DMS 273 treated with DMSO at 0.1 percent for 48 hours (cell line): ENCODE measurements at places on chromosomes 13 and 19.

DNA sequence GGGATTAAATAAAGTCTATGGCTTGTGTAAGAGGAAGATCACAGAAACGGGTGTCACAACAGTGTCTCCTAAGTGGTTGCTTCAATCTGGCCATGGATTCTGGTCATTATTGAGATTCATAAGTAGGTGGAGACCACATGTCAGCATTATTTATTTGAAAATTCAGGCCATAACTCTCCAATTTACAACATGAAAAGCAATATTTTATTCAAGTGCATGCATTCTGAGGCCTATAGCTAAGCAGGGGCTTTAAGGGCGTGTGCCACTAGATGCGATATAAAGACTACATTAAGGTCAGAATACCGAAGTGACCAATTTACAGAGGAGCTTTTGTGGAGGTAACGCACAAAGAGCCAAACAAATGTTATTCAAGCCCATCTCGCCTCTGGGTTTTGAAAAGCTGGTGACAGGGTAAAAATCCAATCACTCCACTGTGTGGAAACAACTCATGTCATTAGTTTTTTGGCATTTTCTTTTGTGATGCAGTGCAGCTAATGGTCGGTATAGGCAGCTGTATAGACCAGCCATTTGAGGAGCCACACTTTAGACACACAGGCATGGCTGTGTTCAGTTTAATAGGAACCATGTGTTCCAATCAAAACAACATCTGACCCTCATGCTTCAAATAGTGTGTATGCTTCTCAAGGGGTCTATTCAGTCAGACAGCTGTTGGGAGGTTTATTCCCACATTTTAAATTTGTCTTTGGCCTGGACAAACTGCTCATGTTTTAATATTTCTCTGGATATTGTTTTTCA lies 123.7 kb downstream of the KL start:
- peak; percentile 10 for DNase-seq

DNA sequence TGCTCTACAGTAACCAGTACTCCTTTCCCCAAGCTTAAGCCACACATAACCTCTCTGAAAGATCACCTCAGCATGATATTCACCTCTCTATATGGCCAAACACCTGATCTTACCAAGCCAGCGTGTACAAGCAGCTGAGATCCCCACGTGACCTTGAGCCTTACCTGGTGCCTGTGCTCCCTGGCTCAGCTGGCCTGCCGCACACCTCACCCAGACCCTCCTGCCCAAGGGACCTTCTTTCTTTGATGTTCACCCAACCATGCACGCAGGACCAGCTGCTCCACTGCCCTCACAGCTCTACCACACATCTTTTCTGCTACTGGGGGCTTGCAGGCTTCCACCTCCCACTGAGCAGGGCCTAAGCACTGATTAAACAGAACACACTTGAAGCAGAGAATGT lies 9.0 kb downstream of the DHRS12 start:
- no peak for DNase-seq

GRCh38 chr19:2613507-2614295 lies 88.8 kb downstream of the GNG7 start:
- DNase-seq = no peak

DNA sequence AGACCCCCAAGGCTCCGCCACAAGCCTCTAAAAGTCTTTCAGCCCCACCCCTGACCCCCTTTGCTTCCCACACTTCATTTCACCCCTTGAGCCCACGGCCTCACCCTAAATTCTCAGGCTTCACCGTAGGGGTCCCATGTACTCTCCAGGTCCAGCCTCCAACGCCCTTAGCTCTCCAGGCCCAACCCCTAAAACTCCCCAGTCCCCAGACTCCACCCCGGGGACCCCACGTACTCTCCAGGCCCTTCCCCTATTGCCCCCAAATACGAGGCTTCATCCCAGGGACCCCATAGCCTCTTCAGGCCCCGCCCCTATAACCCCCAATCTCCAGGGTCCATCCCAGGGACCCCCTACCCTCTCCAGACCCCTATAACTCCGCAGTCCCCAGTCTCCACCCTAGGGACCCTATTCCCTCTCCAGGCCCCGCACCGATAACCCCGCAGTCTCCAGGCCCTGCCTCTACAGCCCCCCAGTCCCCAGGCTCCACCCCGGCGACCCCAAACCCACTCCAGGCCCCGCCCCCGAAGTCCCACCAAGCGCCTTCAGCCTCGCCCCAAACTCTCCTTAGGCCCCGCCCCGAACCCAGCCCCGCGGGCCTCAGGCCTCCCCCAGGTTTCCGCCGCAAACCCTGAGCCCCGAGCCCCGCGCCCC lies 619 bp downstream of the MED16 start:
- no peak for DNase-seq

DNA sequence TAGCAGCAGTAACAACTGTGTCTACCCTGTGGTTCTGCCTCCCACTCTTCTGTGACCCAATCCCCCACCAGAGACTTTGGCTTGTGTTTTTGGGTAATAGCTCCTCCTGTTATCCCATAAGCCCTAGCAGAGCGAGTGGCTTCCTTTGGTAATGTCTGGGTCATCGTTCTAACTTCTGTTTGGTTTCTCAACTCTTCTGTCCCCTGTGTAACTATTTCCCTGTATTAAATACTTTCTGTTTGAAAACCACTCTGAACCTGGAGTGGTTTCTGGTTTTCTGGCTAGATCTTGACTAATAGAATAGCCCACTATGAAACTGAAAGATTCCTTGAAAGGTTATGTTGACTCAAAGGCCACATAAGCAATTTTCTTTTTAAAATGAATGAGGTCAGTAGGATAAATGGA lies 350.0 kb downstream of the DCT start:
- no peak for DNase-seq

- DNase-seq = no peak
These were observed 131.6 kb downstream of the COG6 start for GRCh38 chr13:39787086-39787487.

GRCh38 chr13:107678075-107678689 lies 537.2 kb downstream of the LIG4 start:
- no peak for DNase-seq

DNA sequence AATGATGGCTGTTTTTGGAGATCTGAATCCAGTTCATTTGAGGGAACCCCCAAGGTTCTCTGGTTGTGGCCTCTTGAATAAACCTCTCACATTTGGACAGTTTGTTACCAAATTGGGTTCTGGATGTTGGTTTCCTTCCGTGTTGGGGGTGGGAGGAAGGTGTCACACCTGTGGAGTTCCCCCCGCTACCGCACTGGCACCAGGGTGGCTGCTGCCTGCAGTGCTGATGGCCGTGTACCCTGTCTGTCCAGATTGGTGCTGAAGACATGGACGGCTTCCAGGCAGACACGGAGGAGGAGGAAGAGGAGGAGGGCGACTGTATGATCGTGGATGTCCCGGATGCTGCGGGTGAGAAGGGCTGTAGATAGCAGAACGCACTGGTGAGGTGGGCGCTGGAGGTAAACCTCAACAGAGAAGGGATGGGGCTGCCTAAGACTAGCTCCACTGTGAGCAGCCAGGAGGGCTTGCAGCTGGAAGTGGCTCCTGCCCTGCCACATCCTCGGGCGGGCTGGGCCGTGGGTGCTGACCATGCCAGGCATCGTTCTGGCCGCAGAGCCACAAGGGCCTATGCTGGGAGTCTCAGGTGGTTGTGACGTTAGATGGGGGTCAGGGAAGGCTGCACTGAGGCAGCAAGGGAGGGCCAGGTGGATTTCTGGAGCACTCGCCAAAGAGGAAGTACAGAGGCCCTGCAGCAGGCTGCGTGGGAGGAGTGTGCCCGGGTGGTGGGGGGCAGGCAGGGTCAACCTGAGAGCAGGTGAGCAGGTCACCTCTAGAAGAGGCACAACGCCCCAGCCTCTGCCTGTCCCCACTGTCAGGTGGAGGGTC lies 15.4 kb downstream of the UBXN6 start:
- DNase-seq = no peak

GRCh38 chr13:106480351-106480910 lies 55.0 kb downstream of the EFNB2 start:
- DNase-seq = no peak

- DNase-seq = no peak
These were observed 11.5 kb downstream of the ZNF552 start for GRCh38 chr19:57803265-57803593.

DNA sequence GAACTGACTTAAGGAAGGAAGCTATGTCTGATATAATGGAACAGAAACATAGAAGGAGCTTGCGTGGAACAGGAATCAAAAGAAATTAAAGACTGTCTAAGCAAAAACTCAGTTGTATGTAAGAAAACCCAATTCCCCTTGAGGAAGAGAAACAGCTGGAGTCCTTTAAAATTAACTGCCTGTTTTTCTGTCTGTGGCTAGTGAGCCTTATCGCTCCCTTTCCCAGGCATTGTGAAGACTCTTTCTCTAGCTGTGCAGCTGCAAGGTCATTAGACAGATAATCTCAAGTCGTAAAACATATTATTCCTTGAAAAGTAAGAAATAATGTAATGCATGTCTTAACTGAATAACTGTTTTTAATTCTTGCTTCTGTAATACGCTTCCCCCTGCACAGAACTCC lies 39.7 kb upstream of the IGSF23 start:
- DNase-seq = no peak

GRCh38 chr19:13475044-13475443 lies 31.2 kb downstream of the CACNA1A start:
- DNase-seq = no peak

GRCh38 chr13:34970961-34971360 lies 28.9 kb downstream of the NBEA start:
- no peak for DNase-seq

DNA sequence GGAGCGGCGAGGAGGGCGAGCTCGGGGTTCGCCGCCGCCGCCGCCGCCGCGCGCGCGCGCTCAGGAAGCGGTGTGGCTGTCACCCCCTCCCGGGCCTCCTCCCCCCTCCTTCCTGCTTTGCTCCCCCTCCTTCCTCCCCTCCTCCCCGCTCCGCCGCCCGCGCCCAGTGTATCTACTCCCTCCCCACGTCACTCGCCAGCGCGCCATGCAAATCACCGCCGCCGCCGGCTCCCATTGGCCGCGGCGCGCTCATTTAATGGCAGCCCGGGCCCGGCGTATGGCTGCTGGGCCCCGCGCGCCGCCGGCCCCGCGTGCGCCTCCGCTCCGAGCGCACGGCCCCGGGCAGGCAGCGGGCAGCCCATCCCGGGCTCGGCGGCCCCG lies 335 bp upstream of the SOX1 start:
- peak; percentile 1 for DNase-seq

DNA sequence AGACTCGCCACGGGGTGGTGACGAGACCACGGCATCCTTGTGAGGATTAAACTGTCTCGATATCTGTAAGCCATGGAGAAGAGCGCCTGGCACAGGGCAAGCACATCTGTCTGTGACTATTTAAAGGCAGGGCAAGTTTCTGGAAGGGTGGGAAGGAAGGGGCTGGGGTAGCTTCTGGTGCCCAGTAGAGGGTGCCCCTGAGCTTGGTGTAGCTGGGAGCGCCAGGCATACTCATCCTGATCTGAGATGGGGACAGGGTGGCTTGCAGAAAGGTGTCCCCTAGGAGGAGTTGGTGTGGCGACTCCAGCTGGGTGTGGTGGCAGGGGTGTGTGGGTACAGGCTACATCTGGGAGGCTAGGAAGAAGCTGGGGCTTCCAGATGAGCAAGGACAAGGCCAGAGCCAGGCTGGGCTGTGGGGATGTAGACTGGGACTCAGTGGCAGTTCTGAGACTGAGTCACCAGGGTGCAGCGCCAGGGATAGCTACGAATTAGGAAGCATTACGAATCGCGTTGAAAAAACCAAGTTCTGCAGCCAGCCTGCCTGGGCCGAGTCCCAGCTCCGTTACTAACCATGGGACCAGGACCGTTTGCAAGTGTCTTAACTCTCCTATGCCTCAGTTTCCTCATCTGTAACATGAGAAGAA lies 23.1 kb upstream of the ASPDH start:
- no peak for DNase-seq

- DNase-seq = no peak
These were observed 9.7 kb upstream of the SPACA4 start for GRCh38 chr19:48596679-48597465.

GRCh38 chr19:33063753-33064457 lies 783 bp downstream of the RHPN2 start:
- DNase-seq = no peak

GRCh38 chr13:75129331-75129730 lies 352.6 kb downstream of the TBC1D4 start:
- no peak for DNase-seq

DNA sequence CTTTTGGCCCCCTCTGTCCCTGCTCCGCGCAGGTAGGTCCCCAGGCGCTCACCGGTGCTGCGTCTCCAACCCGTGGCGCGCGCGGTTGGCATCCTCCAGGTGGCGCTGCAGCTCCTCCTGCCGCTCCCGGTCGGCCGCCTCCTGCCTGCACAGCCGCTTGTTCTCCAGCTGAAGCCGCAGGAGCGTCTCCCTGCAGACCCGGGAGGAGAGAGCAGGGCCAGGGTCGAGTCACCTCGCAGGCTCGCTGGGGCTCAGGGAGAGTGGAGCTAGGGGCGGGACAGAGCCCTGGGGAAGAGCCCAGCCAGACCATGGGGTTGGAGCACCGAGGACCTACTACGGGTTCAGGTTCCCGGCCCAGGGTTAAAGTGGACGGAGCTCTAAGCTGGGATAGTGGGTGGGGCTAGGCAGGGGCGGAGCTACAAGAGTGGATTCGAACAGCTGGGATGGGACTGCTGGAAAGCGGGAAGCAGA lies 9.3 kb downstream of the HOOK2 start:
- peak; percentile 27 for DNase-seq

DNA sequence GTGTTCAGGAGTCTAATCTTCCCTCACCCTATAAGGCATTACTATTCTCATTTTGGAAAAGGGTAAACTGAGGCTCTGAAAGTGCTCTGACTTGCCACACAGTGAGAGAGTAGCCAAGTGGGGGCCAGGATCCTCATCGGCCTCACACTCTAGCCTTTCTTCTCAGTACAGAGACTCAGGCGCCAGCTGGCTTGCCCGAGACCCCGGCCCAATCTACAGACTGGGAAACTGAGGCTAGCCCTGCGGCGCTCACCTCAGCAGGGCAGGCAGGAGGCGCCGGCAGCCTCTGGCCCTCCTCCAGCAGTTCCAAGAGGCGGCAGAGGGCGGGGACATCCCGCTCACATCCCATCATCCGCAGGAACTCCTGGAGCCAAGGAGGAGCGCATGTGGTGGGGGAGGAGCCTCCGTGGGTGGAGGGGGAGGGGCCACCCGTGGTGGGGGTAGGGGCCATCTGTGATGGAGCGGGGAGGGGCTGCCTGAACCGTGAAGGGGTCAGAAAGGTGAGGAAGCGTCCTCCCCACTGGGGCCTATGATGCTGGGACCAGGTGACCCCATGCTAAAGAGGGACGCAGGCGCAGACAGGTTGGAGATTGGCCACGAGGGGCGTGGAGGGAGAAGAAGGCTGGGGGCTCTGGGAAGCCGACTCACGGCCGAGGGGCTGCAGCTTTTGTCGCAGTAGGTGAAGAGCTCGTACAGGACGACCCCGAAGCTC lies 8.7 kb upstream of the INSL3 start:
- DNase-seq = peak; percentile 66

DNA sequence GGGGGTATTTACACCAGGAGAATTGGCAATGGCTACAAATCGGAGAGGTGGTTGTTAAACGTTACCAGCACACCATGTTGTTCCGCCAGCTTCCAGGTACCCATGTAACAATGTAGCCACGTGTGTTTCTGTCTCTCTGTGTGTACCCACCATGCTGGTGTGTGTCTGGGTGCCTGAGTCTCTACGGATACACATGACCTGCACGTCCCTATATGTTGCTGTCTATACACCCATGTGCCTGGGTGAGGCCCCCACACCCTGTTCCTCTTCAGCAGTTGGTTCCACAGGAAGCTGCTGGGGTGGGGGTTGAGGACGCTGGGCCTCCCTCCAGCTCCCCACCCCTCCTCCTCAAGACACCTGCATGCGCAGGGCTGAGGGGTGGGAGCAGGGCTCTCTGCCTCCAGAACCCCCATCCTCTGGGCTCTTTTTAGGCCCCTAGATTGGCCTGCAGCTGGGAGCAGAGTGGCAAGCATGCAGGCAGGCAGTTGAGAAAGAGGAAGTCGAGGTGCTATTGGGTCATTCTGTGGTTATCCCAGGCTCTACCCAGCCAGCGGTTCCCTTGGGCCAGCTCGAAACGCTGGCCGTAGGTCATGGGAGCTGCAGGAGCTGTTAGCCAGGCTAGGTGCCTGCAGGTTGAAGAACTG lies at the start of gene ARHGEF18:
Gene ARHGEF18 (plus strand): TSS at position 351 of the 644 bp plus-strand sequence. CDS start 13,954 bp downstream, outside the sequence.
- no peak for DNase-seq
